Stimulated activated CD8-positive, alpha-beta memory T cell treated with anti-CD3 and anti-CD28 coated beads, Interleukin-12 subunit alpha, Interleukin-12 subunit beta, amount 100 ng/mL, for 1 hour (primary cell): ENCODE measurements at places on chromosomes 1 and 21.

DNA sequence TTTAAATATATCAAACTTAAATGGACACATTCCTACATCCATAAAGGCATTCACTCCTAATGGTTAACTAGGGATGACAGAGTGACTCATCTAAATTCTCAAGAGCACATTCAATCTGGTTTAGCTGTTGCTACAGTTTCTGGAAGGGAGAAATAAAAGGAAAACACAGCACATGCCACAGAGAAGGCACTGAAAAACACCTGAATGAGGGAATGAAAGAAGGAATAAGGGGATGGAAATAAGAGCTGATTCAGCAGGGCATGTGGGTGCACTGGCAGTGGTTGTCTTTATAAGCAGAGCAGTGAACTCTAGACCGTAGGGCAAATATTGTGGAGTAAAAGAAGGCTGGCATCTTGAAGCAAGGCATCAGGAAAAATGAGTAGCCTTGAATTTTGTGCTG, 79.3 kb downstream of the LHX4 start:
- no peak for DNase-seq

DNA sequence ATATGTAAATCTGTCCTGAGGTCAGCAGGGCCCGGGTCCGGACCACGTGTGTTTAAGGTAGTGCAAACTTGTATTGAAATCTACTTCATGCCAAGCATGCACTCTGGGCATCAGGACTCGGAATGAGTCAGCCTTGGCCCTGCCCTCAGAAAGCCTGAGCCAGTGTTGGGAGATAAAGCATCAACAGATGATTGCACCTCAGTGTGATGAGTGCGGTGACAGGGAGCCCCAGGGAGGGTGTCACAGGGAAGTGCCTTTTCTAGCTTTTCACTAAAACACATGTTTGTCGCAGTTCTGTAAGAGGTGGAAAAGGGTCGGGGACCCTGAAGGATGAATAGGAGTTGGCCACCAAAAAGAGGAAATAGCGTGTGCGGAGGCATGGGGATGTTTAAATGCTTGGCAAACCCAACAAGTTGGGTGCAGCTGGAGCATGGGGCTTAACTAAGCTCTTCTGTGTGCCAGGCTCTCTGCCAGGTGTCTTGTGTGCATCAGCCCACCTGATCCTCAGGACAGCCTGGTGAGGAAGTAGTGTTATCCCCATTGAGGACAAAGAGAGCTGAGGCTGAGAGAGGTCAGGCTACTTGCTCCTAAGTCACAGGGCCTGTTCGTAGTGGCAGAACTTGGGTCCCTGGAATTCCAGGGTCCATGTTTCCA, 48.2 kb upstream of the EPB41 start:
- no peak for DNase-seq

GRCh38 chr1:25797939-25798338, 2.1 kb upstream of the SELENON start:
- no peak for DNase-seq

DNA sequence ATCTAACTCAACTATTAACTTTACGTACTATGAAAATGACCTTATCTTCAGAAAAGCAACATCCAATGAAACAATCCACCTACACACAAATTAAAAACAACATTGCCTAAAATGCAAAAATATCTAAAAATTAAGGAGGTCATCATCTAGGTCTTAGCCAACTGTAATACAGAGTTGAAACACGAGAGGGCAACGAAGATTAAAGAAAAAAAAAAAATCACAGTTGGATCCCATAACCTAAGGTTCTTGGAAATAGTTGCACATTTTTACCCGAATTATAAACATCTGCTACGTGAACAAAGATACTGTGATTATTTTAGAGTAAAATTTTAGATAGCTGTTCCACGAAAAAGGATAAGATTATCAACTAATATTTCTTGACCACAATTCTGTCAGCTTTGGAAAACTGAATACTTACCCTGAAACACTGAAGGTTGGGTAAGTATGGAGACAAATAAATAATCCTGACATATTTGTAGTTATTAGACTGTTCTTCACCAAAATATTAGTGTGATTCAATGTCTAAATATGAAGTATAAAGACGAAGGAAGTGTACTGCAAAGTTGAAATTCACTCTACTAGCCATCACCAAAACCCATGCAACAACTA, 88.0 kb upstream of the AK4 start:
- no peak for DNase-seq

DNA sequence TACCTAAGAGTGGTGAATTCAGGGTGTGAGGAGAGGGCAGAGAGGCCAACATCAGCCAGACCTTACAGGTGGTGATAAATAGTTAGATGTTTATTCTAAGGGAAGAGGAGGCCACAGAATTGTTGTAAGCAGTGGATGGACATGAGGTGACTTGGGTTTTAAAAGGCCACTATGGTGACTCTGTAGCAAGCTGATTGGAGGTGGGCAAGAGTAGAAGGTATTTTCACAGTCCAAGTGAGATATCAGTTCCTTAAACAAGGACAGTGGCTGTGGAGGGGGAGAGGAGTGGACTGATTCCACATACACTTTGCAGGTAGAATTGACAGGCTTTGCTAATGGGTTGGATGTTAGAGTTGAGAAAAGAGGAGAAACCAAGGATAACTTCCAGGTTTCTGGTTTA, 60.8 kb upstream of the CLDN14 start:
- no peak for DNase-seq

- DNase-seq: no peak
Measured at GRCh38 chr1:15120251-15120945, 33.1 kb upstream of the TMEM51 start.

GRCh38 chr1:43582162-43582566, 51.5 kb downstream of the PTPRF start:
- no peak for DNase-seq
